ENCODE measurements at places on chromosomes 2 and 18.
A peak's percentile ranks its signal among the peaks of the same experiment; 100 is the strongest.

GRCh38 chr2:47654790-47655562, 128.0 kb upstream of the MSH6 start:
- no peak for DNase-seq

GRCh38 chr2:69624611-69625010, 18.9 kb downstream of the AAK1 start:
- DNase-seq, result no peak

- DNase-seq, result no peak
Observed at GRCh38 chr2:128562471-128563347, 244.0 kb upstream of the HS6ST1 start.

- DNase-seq, result no peak
Observed at GRCh38 chr2:84713441-84713840, 167.4 kb downstream of the TRABD2A start.

GRCh38 chr2:200352636-200353035, 46.1 kb downstream of the SPATS2L start:
- no peak for DNase-seq

DNA sequence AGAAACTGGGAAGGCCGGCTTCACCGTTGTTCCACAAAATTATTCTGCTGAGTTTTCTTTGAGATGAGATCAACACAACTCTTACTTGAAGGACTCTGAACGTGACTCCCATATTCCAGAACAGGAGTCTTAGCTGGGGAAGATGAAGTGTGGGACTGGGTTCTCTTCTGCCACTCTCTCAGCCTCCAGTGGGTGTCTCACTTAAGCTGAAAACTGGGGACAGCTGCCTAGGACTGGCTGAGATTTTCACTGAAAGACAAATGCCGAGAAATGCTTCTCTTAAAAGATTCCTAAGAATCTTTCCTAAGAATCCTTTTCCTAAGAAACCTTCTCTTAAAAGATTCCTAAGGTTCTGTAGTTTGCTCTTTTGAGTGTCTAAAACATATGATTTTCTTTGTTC, 156.6 kb upstream of the LHCGR start:
- no peak for DNase-seq

GRCh38 chr2:48914477-48915089, 159.1 kb upstream of the LHCGR start:
- DNase-seq, result no peak

- no peak for DNase-seq
Observed at GRCh38 chr2:210965472-210965871, 409.1 kb downstream of the CPS1 start.

DNA sequence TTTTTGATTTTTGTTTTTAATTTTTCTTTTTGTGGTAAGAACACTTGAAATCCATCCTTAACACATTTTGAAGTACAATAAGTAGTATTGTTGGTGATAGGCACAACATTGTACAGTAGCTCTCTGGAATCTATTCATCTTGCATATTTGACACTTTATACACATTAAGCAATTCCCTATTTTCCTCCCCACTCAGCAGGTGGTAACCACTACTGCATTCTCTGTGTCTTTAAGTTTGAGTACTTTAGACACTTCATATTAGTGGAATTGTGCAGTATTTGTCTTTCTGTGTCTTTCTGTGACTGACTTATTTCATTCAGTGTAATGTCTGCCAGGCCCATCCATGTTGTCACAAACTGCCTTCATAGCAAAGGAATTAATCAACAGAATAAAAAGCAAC, 471.7 kb upstream of the CDH20 start:
- DNase-seq, result no peak

- DNase-seq, result no peak
Observed at GRCh38 chr2:210269148-210269547, 43.9 kb upstream of the ACADL start.

DNA sequence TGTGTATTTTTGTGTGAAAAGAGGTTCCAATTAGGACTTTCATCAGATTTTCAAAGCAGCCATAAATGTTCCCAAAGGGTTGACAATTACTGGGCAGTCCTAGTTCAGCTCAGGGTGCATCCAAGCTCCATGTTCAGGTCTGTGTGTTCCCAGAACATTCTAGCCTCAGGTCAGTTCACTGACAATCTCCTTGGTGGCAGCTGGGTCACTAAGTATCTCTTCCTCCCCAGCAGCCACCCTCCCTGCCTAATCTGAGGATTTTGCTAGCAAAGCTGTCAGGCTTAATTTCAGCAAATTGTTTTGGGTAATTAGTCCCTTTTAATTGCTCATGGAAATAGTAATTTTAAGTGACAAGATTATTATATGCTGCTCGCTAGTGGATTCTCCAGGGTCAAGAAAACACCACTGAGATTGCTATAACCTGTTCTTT, 29.8 kb downstream of the UPP2 start:
- no peak for DNase-seq

GRCh38 chr2:241947004-241947350, 77.4 kb downstream of the RTP5 start:
- no peak for DNase-seq

- peak; percentile 10 for DNase-seq
Observed at GRCh38 chr2:60104514-60105505, 448.6 kb downstream of the BCL11A start.

DNA sequence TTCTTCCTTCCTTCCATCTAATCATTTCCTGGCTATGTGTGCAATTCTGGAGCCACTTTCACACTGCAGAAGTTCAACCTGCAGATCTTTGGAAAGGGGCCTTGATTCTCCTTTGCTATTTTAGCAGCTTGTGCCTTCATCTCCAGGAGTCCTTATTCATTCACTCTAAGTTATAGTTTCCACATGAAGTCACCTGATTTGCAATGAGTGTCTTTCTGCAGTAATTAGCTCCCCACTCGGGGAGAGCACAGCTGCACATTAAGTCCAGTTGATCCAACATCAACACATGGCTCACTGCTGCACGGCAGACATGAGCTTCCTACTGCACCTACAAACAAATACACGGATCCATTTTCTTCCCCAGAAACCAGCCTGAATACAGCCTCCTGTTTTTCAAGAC, 323.1 kb upstream of the TNP1 start:
- no peak for DNase-seq

GRCh38 chr2:38146275-38146906, 70.4 kb upstream of the CYP1B1 start:
- no peak for DNase-seq

DNA sequence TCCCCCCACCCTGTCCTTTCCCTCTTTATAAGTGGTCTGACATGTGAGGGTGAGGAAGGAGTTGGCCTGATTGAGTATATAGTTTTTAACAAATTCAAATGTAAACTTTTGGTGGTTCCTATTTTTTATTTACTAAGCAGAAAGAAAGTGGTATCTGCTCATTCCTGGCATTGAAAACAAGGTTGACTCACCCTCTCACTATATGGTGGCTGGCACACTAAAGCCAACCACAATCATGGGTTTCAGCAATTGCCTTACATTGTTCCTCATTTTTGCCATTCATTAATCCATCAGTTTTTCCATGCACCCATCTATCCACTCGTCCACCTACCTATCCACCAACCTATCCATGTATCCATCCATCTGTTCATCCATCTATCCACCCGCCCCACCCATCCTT, 75.4 kb upstream of the IGFBP5 start:
- DNase-seq, result no peak

- DNase-seq, result no peak
Observed at GRCh38 chr2:9074930-9075329, 71.4 kb upstream of the MBOAT2 start.

DNA sequence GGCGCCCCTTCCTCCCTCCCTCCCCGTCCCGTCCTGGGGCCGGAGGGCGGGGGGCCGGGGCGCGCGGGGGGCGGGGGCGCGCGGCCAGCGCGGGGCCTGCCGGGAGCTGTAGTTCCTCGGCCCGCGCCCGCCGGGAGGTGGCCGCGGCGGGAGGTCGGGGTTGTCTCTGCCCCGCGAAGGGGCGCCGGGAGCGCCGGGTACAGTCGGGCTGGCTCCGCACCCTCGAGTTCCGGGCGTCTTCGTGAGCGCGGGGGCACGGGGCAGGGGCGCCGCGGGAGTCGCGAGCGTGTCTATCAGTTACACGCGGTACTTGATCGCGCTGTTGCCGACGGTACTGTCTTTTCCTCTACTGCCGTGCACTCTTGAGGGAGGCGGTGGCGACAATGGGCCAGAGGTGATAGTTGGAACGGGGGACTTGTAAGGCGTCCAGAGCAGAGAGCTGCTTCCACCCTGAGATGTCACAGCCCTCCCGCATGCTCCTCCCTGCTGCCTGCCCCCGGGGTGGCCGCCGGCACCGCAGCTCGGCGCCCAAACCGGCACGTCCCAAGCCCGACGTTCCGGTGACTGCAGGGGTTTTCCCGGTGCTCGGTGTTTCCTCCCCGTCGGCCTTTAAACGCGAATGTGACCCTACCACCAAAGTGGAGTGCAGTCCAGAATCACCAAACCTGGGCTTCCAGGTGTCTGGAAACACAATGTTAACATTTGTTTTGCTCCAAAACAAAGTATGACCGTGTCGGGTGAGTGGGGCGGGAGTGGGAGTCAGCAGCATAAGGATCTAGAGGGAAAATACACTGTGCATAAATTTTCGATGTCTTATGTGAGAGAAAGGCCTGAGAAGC, at the start of gene PRKD3:
Gene PRKD3, minus strand, starts transcription at position 48 of the 839 bp plus-strand sequence. CDS start 8,309 bp downstream, outside the sequence.
- peak; percentile 34 for DNase-seq

DNA sequence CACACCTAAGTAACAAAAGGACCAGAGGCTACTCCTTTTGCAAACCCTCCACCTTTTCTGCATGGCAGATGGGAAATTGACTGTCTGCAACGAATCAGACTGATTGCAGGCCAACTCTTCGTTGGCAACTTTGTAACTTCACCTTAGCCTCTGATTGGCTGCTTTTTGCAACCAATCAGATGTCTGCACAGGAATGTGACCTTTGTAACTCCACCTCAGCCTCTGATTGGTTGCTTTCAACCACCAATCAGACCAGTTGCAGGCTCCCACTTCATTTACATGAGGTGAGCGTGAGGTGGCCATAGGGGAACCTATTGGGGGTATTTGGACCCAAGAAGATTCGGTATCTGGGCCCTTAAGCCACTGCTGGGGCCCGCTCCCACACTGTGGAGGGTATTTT, 209.0 kb downstream of the EN1 start:
- DNase-seq, result no peak

DNA sequence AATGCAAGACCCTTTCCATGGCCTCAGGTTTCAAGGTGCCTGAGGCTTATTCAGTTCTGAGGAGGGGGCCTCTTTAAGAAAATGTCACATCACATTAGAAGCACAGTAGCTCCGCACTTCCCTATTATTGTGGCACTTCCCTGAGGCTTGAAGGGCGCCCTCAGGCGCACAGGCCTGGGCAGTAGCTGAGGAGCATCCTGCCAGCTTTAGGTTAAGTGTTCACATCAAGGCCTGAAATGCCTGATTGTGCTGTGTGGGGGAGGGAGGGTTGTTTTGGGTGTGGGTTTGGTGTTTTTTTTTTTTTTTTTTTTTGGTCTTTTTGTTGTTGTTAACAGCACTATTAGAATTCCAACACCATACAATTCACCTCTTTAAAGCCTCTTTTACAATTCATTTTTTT, 107.9 kb downstream of the CABLES1 start:
- no peak for DNase-seq

GRCh38 chr2:155256803-155257202, 558.3 kb downstream of the KCNJ3 start:
- no peak for DNase-seq

DNA sequence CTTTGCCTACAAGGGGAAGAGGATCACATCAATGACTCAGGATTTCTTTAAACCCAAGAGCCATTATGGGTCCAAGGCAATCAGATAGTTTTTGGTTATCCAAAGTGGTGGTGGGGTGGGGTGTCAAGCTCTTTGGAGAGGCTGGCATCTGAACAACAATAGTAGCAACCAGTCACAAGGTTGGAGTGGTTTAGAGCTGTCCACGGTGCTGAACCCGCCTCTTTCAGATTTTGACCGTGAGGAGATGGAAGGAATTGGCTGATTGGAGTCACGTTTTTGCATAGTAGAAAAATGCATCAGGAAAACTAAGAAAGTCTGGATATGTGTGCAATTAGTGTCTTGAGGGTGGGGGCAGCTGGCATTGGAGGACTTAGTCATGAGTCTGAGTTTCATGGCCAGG, 159.9 kb downstream of the LOXHD1 start:
- no peak for DNase-seq

- no peak for DNase-seq
Observed at GRCh38 chr2:211688196-211688595, 850.4 kb downstream of the ERBB4 start.

DNA sequence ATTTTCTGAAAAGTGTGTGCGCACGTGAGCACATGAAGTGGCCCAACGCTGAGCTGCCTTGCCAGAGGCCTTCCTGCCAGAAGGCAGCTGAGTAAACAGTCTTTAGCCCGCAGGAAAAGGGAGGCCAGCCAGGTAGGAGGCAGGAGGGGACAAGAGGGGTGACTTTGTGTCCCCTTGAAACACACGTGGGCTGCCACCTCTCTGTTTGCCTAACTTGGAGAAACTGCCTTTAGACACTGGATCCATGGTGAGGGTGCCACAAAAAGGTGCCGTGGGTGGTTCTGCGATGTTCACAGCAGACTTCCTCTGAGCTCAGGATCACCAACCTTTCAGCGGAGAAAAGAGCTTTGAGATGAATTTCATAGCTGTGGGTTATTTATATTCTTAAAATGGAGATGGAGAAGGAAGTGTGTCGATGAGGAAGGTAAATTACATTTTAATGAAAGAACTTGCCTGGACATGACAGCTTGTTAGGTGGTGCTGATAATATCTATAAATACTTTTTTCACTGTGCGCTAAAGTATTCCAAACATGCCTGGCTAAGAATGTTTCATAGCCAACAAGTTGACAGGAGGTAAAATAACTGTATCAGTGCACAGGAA, 36.6 kb upstream of the ASB1 start:
- no peak for DNase-seq

GRCh38 chr2:208669394-208669793, 262.8 kb downstream of the PTH2R start:
- no peak for DNase-seq

- no peak for DNase-seq
Observed at GRCh38 chr2:232236200-232236599, 142.4 kb upstream of the ALPP start.

DNA sequence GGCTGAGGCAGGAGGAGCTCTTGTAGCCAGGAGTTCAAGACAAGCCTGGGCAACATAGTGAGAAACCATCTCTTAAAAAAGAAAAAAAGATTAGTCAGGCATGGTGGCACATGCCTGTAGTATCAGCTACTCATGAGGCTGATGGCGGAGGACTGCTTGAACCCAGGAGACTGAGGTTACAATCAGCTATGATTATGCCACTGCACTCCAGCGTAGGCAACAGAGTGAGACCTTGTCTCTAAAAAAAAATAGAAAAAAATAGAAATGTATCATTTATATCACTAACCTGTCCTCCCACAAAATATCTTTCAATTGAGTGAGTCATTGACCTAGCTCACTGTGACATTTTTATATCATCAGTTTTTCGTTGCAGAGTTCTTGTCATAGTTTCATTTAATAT, 152.5 kb downstream of the DTNA start:
- DNase-seq, result no peak

- no peak for DNase-seq
Observed at GRCh38 chr2:86297382-86298147, 39.9 kb downstream of the REEP1 start.

DNA sequence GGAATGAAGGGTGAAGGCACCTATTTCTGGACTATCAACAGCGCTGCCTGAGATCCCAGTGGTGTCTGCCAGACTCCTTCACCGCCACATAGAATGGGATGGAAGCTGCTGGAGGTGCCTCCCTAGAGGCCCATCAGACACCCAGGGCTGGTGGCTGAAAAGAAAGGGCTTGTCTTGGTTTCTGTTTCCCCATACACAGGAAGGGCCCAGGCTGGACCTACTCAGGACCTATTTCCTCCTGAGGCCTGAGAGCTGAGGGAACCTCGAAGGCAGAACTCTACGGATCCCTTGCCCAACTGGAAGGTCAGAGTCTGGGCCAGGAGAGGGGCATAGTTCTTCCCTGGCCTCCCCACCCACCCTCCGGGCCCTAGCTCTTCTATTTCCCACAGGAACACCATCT, 2.9 kb upstream of the CLEC4F start:
- no peak for DNase-seq

- no peak for DNase-seq
Observed at GRCh38 chr2:208062961-208063360, 37.6 kb upstream of the PLEKHM3 start.
